OCI-LY7 (cell line): ENCODE measurements at places on chromosomes 1 and 21.

GRCh38 chr1:167175901-167176300 lies 44.8 kb upstream of the POU2F1 start:
- DNase-seq = no peak

GRCh38 chr1:11888206-11888876 lies 29.6 kb upstream of the NPPB start:
- no peak for DNase-seq

- DNase-seq = no peak
These were observed 26.8 kb downstream of the CCN1 start for GRCh38 chr1:85607126-85607920.

DNA sequence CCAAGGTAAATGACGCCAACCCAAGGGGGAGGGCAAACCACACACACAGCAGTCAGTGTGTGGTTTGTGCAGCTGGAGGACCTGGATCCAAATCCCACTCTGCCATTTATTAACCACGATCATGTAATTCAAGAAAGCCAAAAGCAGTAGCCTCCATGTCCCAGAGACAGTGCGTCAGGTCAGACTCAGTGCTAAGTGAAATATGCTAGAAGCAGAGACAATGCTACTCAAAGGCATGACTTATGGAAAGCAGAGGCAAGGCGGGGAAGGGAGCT lies 13.6 kb downstream of the TTC39A start:
- no peak for DNase-seq

DNA sequence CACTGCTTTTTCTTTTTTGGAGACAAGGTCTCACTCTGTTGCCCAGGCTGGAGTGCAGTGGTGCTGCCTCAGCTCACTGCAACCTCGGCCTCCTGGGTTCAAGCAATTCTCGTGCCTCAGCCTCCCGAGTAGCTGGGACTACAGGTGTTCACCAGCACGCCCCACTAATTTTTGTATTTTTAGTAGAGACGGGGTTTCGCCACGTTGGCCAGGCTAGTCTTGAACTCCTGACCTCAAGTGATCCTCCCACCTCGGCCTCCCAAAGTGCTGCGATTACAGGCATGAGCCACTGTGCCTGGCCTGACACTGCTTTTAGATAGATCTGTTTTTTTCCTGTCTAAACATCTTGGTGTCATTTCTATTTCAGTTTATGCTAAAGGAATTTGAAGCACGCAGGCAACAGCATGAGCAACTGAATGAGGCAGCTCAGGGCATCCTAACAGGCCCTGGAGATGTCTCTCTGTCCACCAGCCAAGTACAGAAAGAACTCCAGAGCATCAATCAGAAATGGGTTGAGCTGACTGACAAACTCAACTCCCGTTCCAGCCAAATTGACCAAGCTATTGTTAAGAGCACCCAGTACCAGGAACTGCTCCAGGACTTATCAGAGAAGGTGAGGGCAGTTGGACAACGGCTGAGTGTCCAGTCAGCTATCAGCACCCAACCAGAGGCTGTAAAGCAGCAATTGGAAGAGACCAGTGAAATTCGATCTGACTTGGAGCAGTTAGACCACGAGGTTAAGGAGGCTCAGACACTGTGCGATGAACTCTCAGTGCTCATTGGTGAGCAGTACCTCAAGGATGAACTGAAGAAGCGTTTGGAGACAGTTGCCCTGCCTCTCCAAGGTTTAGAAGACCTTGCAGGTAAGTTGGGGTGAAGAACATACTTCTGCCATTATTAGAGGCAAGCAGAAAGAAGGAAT lies 106.1 kb upstream of the BMP8A start:
- no peak for DNase-seq

DNA sequence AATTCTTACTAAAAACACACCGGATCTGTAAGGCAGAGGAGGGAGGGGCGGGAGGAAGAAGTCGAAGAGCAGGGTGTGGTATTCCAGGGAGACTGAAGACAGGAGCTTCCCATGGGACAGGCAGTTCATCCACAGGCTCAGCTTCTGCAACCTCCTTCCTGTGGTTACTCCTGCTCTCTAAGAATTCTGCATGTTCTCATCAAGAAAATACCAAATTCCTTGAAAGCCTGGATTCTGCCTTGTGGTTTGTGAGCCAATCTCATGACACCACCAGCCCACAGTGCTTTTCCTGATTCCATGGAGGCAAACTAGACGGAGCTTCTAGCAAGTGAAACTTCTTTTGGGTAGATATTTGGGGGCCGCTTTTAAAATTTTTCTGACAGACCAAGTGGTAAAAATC lies 1.1 kb upstream of the ST6GALNAC3 start:
- no peak for DNase-seq

DNA sequence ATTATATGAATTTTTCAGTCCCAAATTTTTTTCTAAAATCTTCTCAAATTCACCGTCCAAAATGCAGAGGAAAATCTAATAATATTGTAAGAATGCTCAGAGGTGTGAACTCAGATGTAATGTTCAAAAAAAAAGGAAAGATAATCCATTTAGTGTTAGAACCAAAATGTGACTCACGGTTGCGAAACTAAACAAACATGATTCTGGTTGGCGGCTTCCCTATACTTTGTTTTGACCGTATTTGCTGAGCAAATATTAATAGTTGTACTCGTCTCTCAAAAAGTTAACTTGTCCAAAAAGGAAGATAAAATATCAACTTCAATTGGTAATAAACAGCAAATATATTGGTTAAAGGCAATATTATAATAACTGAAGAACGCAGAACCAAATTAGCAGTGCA lies 34.4 kb downstream of the ZSWIM5 start:
- no peak for DNase-seq

DNA sequence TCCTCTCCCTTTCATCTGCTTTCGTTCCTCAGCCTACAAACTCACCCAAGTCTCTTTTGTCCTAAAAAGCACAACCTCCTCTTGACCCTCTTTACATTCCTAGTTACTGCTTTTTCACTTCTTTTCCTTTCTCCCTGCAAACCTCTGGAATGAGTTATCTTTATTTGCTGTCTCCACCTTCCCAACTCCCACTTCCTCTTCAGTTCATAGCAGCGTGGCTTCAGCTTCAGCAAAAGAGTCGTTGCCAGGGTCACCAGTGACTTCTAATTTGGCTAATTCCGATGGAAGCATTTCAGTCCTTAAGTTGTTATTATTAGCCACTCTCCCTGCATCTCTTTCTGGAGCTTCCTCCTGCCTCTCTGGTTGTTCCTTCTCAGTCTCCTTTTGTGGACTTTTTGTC lies 6.2 kb upstream of the TMEM54 start:
- no peak for DNase-seq

GRCh38 chr21:25370311-25370744 lies 237.0 kb downstream of the MRPL39 start:
- DNase-seq = no peak

- no peak for DNase-seq
These were observed 10.3 kb downstream of the LIX1L start for GRCh38 chr1:145947551-145947950.

DNA sequence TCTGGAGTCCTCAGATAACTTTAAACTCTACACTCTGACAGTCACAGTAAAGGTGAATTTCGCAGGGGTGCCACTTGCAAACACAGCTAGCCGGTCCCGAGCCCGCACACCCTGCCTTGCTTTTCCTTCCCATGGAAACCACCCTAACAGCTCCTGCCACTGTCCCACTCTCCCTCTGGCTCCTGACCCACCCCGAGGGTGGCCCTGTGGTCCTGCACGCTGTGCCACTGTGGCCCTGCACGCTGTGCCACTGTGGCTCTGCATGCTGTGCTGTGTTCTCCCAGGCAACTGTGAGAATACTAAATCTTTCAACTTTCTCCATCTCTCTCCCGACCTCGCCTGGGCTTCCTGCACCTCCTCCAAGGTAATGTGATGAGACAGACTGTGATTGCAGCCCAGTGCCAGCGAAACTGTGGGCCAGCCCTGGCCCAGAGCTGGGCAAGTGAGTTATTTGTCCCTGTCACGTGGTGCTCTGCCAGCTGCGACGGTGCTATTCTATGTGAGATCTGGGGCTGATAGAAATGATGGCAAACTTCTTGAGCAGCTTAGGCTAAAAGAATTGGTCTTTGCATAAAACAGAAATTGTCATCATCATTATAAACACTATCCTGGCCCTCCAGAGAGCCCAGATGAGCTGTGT lies 63.4 kb upstream of the TARBP1 start:
- DNase-seq = no peak

- no peak for DNase-seq
These were observed 4.0 kb upstream of the ABCG1 start for GRCh38 chr21:42214921-42215320.

DNA sequence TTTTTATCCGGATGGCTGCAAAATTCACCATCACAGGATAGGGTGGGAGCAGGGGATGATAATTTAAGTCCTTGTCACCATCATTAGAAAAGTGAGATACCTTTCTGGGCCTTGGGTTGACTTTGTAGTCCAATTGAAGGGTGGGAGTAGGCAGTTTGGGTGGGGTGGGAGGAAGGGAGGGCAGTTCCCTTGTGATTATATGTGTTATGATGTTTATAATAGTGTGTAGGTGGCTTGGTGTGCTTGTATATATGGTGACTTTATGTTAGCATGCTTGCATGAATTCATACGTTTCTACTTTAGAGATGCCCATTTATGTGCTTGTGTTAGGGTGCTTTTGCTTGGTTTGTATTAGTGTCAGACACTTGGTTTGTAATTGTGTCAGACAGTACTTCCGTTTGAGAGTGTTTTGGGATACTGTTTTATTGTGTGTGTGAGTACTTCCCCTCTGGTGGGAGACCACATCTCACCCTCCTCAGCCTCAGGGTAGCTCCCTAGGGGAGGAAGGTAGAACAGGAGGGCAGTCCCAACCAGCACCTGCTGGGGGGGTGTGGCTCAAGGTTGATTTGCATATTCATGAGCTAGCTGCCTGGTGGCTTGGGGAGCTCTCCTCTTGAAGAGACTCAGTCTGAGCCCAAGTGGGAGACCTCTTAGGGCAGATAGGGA lies 6.3 kb upstream of the POU3F1 start:
- peak; percentile 58 for DNase-seq

DNA sequence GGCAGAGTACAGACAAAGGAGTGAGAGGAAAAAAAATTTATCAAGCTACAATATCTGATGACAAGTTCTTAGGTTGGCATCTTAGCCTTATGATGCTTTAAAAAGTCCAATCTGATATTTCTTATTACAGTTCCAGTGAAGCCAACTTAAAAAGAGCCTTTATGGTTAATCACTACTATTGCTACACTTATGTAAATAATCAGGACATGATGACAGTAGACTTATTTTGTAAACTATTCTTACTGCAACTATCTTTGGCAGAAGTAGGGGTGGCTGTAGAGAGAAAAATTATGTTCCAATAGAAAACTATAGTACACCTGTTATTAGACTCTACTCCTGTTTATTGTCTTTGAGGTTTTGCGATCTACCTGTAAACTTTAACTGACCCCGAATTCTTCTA lies 25.8 kb upstream of the NUF2 start:
- DNase-seq = no peak

DNA sequence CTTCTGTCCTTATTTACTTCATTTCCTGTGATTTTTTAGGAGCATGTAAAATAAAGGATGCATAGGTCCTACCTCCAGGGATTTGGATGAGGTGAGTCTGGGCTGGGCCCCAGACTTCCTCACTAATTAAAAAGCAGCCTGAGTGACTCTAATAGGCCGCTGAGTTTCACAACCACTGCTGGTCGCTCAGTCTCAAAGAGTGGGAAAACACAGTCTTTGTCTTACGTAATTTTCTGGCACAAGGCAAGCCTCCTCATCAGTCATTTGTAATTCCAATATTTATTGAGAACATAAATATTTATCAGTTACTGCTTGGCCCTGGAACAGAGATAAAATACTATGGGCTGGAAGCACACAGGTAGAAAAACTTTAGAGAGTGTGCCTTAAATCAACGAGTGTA lies 195.4 kb upstream of the RUNX1 start:
- DNase-seq = no peak
